ENCODE measurements at places on chromosomes 2 and 18.

DNA sequence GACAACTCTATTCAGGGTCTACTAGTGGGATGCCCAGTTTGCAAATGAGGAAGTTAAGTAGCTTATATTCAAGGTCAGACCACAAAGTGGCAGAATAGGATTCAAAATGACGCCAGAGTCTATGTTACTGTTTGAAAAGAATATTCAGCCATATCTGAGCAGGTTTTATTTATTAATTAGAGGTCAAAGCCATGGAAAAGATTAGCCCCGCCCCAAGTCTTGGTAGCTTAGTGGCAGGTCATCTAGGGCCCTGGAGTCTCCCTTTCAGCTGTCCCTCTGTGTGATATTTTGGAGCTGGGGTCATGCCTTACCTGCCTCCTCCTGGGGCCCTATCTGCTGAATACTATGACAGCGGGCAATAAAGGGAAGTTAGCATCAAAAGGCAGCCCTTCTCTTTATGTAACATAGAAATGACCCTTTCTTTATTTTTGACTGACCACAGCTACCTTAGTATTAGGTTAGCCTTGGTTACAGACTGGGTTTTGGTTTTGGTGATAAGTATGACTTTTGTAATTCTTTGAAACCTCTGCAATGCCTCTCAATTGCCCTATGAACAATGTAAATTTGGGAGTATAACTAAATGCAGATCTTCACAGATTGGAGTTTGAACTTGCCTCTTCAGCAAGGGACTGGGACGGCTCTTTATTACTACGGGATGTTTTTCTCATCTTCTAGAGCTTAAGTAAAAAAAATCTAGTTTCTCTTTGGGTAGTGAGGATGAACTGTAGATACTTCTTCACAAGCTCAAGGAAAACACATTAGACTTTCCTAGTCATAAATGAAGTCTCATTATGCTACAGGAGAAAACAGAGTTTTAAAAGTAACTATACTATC lies 153.0 kb upstream of the ITGA4 start:
- peak; percentile 58 for DNase-seq

GRCh38 chr2:20563833-20564232 lies 87.1 kb downstream of the HS1BP3 start:
- DNase-seq: no peak

- no peak for DNase-seq
Observed at GRCh38 chr2:171432206-171432968, 1.4 kb downstream of the METTL8 start.

DNA sequence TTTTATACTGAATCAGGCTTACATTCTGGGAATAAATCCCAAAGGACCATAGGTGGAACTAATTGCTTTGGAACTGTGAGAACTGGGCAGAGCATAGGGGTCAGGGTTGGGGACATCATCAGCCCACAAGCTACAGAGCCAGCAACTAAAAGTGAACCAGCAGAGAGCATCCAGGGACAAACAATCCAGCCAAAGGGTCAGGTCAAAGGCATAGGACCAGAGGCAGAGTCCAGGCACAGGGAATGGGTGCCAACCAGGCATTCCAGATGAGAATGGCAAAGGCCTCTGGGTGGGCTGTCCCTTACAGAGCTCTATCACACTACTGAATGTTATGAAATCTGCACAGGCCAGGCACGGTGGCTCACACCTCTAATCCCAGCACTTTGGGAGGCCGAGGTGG lies 12.3 kb upstream of the DNER start:
- no peak for DNase-seq

DNA sequence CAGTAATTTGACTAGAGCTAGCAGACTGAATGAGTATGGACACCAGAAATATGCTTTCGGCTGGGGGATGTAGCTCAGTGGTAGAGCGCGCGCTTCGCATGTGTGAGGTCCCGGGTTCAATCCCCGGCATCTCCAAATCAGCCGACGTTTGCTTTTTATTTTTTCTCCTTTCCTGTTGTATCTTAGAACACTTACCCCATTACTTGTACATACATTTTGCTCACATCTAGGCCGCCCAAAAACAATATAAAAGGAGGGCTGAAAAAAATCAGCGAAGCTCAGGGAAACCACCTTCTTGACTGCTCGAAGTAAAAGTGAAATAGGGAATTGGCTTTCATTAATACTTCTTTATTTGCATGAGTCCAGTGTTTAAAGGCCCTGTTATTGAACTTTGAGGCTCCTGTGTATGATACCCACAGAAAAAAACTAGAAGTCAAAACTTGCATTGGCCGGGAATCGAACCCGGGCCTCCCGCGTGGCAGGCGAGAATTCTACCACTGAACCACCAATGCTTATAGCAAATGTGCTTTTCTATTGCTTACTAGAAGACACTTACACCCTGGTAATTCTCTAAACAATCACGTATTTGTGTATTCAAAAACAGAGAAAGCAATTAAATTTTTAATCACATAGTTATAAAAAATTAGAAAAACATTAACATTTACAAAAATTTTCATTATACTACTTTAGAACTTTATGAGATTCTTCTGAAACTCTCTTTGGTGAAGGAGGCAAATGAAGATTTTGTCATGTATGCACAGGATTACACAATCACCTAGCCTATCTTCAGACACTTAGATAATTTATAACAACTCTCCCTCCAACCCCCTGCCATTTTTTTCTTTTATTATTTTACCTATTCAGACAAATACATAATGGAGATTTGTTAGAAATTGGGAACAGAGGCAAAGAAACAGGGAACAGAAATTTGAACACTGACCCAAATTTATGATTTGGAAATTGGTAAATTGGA lies 35.2 kb upstream of the GPD2 start:
- peak; percentile 43 for DNase-seq

DNA sequence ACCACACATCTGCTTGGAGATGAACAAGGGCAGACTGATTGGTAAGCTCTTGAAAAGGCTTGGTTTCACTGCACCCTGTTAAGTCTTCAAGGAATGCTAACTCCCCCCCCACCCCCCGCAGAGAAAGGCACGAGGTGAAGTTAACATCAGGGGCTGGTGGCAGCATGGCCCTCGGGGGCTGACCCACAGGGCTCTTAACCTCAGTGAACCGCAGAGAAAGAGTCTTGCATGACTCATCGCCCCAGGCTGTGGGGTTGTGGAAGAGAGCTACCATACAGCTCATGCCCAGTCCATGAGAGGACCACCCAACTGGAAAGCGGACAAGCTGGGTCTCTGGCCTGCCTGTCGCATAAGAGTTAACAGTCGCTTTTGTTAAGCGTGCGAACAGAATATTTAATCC lies 10.6 kb upstream of the CEP68 start:
- no peak for DNase-seq

DNA sequence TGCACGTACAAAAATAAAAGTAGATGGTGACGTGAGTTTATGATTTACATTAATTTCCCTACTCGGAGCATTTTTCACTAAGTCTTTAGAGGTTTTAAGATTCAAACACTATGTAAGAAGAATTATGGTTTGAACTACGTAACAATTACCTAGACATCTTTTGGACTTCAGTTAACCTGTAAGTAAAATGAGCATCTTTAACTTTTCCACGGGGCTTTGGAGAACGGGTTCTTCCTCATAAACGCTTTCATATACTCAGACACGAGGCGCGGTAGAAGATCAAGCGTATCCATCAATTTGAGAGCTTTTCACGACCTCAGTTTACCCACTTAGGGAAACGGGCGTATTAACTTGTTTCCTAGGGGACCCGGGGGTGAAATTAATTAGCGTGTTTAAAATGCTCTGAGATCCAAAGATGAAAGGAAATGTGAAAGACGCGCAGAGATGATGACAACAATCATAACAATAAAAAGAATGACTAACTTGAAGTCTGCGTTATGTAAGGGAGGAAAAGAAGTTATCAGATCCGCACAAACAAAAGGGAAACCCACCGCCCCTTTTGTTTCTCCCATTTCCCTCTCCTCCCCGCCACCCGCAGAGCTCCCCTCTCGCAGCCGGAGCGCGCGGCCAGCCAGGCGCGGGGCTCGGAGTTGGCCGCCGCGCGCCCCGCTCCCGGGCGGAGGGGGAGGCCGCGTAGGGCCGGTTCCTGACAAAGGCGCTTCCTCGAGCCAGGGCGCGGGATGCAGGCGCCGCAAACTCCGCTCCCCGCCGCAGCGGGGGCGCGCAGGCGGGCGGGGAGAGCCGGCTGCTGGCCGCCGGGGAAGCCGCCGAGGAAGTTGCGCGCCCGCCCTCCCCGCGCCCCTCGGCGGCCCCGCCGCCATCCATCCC lies 807 bp downstream of the PELI1 start:
- DNase-seq: no peak

- DNase-seq: no peak
Observed at GRCh38 chr2:11102466-11102865, 52.8 kb upstream of the SLC66A3 start.
